Sigmoid colon (tissue), 7 donors: ENCODE measurements at places on chromosomes 2 and 18. TPM values are rescaled to one million over a fixed set of nuclear protein-coding genes. Genes with fewer than 3 reads are reported as not detected.

The SEPTIN2 gene
- 289 TPM for total RNA-seq

The CXCR4 gene
- 7.6 TPM for total RNA-seq

The AGXT gene
- total RNA-seq: not detected

The ZSWIM2 gene
- total RNA-seq: not detected

The ADAM23 gene
- total RNA-seq: 0.99 TPM

The SLC9A4 gene
- not detected for total RNA-seq

The CRYGC gene
- not detected for total RNA-seq

The UCN gene
- total RNA-seq: 3.9 TPM

The IMP4 gene
- 130 TPM for total RNA-seq

The PAX3 gene
- not detected for total RNA-seq

The C2orf81 gene
- 2.2 TPM for total RNA-seq

The GPBAR1 gene
- 5.3 TPM for total RNA-seq

The UPP2 gene
- total RNA-seq: not detected

The UGT1A5 gene
- not detected for total RNA-seq

The NAT8 gene
- not detected for total RNA-seq

The CD226 gene
- 1.2 TPM for total RNA-seq

The ADNP2 gene
- 18.0 TPM for total RNA-seq

GRCh38 chr2:31253356-31254131, 19.6 kb downstream of the EHD3 start:
- no peak overlapping the region for H3K27ac ChIP-seq
- no peaks in the 10 kb centered on the region for H3K27me3 ChIP-seq
- DNase-seq: no peak
- no peaks in the 10 kb centered on the region for H3K36me3 ChIP-seq
- no peaks in the 10 kb centered on the region for H3K4me1 ChIP-seq

- H3K27me3 ChIP-seq: peaks cover 51% of the 10 kb centered on the region
- peaks cover 17% of the 10 kb centered on the region for H3K4me1 ChIP-seq
- no peak overlapping the region for H3K4me3 ChIP-seq
- H3K27ac ChIP-seq: no peak overlapping the region
- H3K36me3 ChIP-seq: no peaks in the 10 kb centered on the region
- DNase-seq: no peak
Observed at GRCh38 chr2:241867776-241868420, 1.6 kb upstream of the RTP5 start.

GRCh38 chr18:2683055-2683454, 27.5 kb downstream of the SMCHD1 start:
- DNase-seq: no peak
- H3K27ac ChIP-seq: no peak overlapping the region
- H3K36me3 ChIP-seq: peaks cover 24% of the 10 kb centered on the region
- no peak overlapping the region for H3K4me3 ChIP-seq

DNA sequence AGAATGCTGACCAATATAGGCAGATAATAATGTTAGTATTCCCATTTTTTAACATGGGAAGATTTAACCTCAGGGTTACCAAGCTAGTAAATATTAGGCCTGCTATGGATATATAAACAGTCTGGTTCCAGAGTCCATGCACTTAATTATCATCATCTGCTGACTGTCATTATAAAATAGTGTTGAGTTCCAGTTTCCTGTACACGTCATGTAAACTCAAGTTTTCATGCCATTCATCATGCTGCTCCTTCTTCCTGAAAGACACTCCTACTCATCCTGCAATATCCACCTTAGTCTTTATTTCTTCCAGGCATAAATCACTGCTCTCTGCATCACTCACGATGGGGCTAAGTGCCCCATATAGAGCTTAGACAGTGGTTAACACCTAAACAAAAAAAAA, 420.8 kb upstream of the SPHKAP start:
- no peaks in the 10 kb centered on the region for H3K36me3 ChIP-seq
- no peak overlapping the region for H3K4me3 ChIP-seq
- H3K27me3 ChIP-seq: no peaks in the 10 kb centered on the region

- H3K27me3 ChIP-seq: no peaks in the 10 kb centered on the region
- peaks cover 68% of the 10 kb centered on the region for H3K4me1 ChIP-seq
- H3K36me3 ChIP-seq: no peaks in the 10 kb centered on the region
Observed at GRCh38 chr2:217419055-217419671, 559.3 kb upstream of the TNP1 start.

DNA sequence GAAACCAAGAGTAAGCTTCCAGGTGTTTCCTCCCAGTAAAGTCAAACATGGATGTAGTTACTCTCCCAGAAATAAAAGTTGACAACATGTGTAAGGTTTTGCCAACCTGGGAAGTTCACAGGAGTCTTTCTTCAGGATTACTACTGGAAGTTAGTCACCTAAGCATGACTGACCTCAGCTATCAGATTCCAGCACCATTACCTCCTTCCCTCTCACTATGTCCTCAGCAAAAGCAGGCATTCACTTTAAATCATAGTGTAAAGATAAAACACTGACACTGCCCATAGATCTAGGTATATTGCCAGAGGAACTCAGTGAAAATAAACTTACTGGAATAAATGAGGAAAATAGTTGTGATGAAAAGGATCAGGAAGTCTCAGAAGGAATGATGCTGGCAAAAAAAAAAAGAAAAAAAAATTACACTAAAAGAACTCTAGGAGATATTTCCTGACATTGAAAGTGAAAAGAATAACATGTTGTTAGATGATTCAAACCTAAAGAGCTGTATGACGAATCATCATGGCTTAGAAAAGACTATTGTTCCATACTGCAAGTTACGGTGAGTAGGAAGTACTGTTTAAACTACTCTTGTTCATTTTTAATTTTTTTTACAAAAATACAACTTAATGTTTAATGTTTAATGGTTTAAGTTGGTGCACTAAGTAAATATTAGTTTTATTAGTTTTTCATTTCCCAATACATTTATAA, 484.5 kb upstream of the ZNF804A start:
- H3K27me3 ChIP-seq: no peaks in the 10 kb centered on the region
- no peaks in the 10 kb centered on the region for H3K4me1 ChIP-seq
- DNase-seq: no peak

GRCh38 chr2:140597836-140598235, 1533.0 kb downstream of the LRP1B start:
- H3K4me3 ChIP-seq: no peak overlapping the region
- H3K27me3 ChIP-seq: no peaks in the 10 kb centered on the region
- H3K27ac ChIP-seq: no peak overlapping the region
- no peaks in the 10 kb centered on the region for H3K36me3 ChIP-seq

- no peak overlapping the region for H3K4me3 ChIP-seq
- no peaks in the 10 kb centered on the region for H3K36me3 ChIP-seq
- no peak overlapping the region for H3K27ac ChIP-seq
- no peaks in the 10 kb centered on the region for H3K27me3 ChIP-seq
Observed at GRCh38 chr2:4980995-4981394, 711.2 kb upstream of the SOX11 start.

DNA sequence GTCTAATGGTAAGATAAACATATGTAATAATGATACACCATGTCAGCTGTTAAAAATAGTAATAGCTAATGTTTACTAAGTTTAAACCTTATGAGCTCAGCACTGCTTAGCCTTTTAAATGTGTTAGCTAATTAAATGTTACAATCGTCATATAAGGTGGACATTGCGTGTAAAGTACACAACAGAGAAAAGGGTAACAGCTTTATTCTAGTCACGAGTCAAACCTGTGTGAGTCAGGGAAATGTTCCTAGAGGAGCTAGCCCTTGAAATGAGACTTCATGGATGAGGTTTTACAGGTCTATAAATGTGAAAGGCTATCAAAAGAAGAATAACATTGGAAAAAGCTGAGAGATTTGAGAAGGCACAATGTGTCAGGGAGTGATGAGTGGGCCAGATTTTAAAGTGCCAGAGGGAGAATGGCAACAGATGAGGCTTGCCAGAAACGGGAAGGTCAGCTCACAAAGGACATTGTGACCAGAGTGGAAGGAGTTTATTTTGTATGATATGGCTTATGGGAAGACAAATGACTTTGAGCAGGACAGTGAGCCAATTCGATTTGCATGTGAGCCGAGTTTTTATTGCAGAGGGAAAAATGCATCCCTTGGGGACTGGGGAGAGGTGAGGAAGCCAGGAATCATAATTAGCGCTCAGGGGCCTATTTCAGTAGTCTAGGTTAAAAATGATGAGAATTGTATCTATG, 276.3 kb downstream of the CTNNA2 start:
- H3K36me3 ChIP-seq: no peaks in the 10 kb centered on the region
- H3K4me3 ChIP-seq: no peak overlapping the region
- H3K27ac ChIP-seq: no peak overlapping the region
- no peak for DNase-seq

- H3K4me1 ChIP-seq: peaks cover 33% of the 10 kb centered on the region
- no peak overlapping the region for H3K4me3 ChIP-seq
- H3K27ac ChIP-seq: peak overlapping the region; percentile 77
- no peaks in the 10 kb centered on the region for H3K27me3 ChIP-seq
- no peak for DNase-seq
Observed at GRCh38 chr18:58361212-58361611, 267.7 kb downstream of the ALPK2 start.

GRCh38 chr18:26550998-26551694, 2.8 kb upstream of the KCTD1 start:
- H3K4me1 ChIP-seq: no peaks in the 10 kb centered on the region
- H3K27me3 ChIP-seq: peaks cover 10% of the 10 kb centered on the region
- no peak for DNase-seq

GRCh38 chr18:48605408-48605845, 66.6 kb downstream of the CTIF start:
- no peaks in the 10 kb centered on the region for H3K36me3 ChIP-seq
- H3K4me1 ChIP-seq: peaks cover 35% of the 10 kb centered on the region
- H3K27ac ChIP-seq: no peak overlapping the region
- no peaks in the 10 kb centered on the region for H3K27me3 ChIP-seq

DNA sequence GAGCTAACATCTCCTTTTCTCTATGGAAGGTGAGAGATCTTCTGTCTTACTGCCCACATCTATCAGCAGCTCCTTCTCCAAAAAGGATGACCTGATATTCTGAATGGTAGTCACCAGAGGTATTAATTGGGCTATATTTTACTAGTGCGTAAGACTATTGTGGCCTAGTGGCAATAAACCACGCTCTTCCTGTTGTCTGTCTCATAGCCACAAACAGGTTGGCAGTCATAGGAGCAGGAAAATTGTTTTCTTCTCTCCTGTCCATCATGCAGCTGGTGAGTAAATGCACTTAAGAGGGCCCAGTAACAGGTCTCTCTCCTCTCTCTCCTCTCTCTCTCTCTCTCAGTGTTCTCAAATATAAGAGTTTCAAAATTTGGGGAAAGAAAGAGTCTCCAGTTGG, 856.8 kb upstream of the ACVR2A start:
- no peaks in the 10 kb centered on the region for H3K27me3 ChIP-seq
- no peak overlapping the region for H3K27ac ChIP-seq
- H3K4me3 ChIP-seq: no peak overlapping the region
- no peaks in the 10 kb centered on the region for H3K4me1 ChIP-seq
- no peaks in the 10 kb centered on the region for H3K36me3 ChIP-seq

DNA sequence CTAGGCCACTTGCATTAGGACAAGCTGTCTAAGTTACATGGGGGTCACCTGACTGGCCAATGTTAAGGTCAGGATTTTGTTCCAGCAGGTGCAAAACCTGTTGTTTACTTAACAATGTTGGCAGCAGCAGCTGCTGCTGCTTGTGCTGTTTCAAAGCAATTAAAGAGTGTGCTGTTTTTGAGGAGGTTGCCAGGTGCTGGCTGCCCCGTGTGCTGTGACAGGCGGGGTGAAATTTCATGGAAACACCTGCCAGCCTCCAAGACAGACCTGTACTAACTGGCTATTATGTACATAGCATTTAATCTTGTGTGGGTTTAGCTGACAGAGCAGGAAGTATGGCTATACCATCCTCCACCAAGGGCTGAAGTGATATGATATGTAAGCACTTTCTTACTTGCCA, 224.9 kb downstream of the ASXL3 start:
- no peaks in the 10 kb centered on the region for H3K36me3 ChIP-seq
- no peak overlapping the region for H3K4me3 ChIP-seq

- no peak overlapping the region for H3K27ac ChIP-seq
- H3K4me3 ChIP-seq: no peak overlapping the region
- H3K27me3 ChIP-seq: no peaks in the 10 kb centered on the region
- no peaks in the 10 kb centered on the region for H3K4me1 ChIP-seq
Observed at GRCh38 chr18:41226186-41226585, 728.8 kb upstream of the PIK3C3 start.

GRCh38 chr2:142290931-142291330, 160.1 kb upstream of the LRP1B start:
- no peaks in the 10 kb centered on the region for H3K27me3 ChIP-seq
- no peaks in the 10 kb centered on the region for H3K4me1 ChIP-seq
- H3K36me3 ChIP-seq: no peaks in the 10 kb centered on the region
- no peak overlapping the region for H3K27ac ChIP-seq
- no peak overlapping the region for H3K4me3 ChIP-seq

DNA sequence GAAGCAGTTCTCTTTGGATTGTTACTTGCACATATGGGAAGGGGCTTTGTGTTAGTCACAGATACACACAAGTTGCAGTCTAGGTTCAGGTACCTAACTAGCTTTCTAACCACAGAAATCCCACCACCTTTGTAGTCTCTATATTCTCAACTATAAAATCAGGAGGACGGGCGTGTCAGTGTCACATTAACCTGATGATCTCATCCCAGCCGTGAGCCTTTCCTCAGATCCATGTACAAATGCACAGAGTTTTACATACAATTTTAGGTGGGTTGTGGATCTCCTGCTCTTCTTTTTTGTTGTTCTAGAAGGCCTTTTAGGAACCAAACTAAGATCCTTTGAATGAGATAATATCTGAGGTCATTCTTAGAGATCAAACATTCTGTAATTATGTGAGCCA, 94.0 kb downstream of the ZNF532 start:
- no peak overlapping the region for H3K4me3 ChIP-seq
- H3K27ac ChIP-seq: no peak overlapping the region
- no peak for DNase-seq
- H3K27me3 ChIP-seq: no peaks in the 10 kb centered on the region
- H3K4me1 ChIP-seq: peaks cover 5% of the 10 kb centered on the region
- no peaks in the 10 kb centered on the region for H3K36me3 ChIP-seq

- no peaks in the 10 kb centered on the region for H3K36me3 ChIP-seq
- no peaks in the 10 kb centered on the region for H3K27me3 ChIP-seq
- no peaks in the 10 kb centered on the region for H3K4me1 ChIP-seq
- no peak for DNase-seq
- H3K4me3 ChIP-seq: no peak overlapping the region
Observed at GRCh38 chr2:126765395-126765794, 109.4 kb downstream of the GYPC start.

GRCh38 chr2:182642328-182642727, 73.7 kb upstream of the DNAJC10 start:
- H3K4me1 ChIP-seq: no peaks in the 10 kb centered on the region
- no peak overlapping the region for H3K4me3 ChIP-seq
- peak; percentile 72 for DNase-seq
- no peaks in the 10 kb centered on the region for H3K27me3 ChIP-seq

GRCh38 chr18:65975536-65975935, 224.7 kb downstream of the CDH7 start:
- no peaks in the 10 kb centered on the region for H3K36me3 ChIP-seq
- no peak overlapping the region for H3K27ac ChIP-seq
- H3K4me1 ChIP-seq: no peaks in the 10 kb centered on the region
- DNase-seq: no peak
- H3K27me3 ChIP-seq: no peaks in the 10 kb centered on the region

- H3K36me3 ChIP-seq: no peaks in the 10 kb centered on the region
- no peaks in the 10 kb centered on the region for H3K27me3 ChIP-seq
- H3K4me1 ChIP-seq: no peaks in the 10 kb centered on the region
Observed at GRCh38 chr2:154527962-154528361, 170.5 kb upstream of the KCNJ3 start.
